ENCODE measurements at places on chromosomes 1 and 21.

DNA sequence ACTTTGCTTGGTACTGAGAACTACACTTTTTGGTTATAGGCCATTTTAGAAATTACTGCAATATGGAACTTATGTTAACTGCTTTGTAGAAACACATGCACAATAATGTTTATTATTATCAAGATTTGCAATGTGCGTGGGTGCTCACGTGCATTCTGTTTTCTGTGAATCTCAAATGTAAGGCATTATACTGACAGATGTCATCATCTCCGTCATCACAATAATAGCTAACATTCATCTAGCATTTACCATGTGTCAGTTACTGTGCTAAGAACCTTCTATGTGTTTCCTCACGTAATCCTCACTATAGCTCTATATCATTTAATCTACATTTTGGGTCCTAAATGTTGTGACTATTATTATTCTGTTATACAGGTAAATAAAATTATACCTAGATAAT lies 1214.8 kb upstream of the ADGRL4 start:
- no peak for DNase-seq

DNA sequence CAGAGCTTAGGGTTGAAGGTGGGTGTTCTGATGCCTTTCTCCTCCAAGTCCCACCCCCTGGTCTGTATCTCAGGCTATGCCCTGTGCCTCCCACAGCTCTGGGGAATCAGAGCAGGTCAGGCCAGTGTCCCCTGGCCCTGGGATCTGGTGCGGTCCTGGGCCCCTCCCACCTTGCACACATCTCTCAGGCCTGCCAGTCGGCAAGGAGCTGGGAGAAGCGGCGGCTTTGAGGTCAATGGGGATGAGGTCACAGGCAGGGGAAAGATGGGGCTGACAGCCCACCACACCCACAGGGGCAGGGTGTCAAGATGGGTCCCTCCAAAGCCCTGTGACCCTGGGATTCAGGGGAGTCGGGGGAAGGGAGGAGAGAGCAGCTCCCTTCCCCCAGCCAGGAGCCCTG lies 65.4 kb upstream of the CASZ1 start:
- DNase-seq: no peak

- DNase-seq: no peak
Measured at GRCh38 chr1:169999331-169999741, 75.2 kb downstream of the KIFAP3 start.

DNA sequence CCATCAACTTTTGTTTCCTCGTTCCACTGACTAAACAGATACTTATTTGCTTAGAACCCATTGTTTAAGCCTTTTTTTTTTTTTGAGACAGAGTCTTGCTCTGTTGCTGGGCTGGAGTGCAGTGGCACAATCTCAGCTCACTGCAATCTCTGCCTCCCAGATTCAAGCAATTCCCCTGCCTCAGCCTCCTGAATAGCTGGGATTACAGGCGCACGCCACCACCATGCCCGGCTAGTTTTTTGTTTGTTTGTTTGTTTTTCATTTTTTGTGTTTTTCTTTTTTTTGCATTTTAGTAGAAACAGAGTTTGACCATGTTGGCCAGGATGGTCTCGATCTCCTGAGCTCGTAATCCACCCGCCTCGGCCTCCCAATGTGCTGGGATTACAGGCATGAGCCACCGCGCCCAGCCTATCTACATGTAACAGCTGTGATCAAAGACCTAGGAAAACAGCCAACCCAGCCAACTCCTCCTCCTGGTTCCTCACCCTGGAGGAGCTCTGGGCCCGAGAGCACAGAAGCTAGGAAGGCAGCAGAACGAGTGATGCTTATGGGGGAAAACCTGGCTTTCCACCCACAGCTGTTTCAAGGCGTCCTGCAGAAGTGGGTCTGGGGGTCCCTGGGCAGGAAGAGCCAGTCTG lies 32.9 kb downstream of the KCNN3 start:
- peak; percentile 90 for DNase-seq

- DNase-seq: no peak
Measured at GRCh38 chr1:55828044-55828443, 612.9 kb upstream of the USP24 start.

- DNase-seq: no peak
Measured at GRCh38 chr1:185404291-185404690, 87.2 kb upstream of the IVNS1ABP start.

GRCh38 chr21:29224006-29224405 lies 74.7 kb upstream of the BACH1 start:
- DNase-seq: no peak

DNA sequence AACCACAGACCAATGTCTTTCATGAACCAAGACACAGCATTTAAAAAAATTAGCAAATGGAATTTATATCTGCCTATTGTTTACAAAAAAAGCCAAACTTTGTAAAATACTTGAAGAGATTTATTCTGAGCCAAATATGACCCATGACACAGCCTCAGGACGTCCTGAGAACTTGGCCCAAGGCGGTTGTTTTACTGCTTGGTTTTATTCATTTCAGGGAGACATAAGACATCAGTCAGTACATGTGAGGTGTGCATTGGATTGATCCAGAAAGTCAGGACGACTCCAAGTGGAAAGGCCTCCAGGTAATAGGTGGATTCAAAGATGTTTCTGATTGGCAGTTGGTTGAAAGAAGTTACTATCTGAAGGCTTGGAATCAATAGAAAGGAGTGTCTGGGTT lies 1.4 kb upstream of the POFUT2 start:
- DNase-seq: no peak

DNA sequence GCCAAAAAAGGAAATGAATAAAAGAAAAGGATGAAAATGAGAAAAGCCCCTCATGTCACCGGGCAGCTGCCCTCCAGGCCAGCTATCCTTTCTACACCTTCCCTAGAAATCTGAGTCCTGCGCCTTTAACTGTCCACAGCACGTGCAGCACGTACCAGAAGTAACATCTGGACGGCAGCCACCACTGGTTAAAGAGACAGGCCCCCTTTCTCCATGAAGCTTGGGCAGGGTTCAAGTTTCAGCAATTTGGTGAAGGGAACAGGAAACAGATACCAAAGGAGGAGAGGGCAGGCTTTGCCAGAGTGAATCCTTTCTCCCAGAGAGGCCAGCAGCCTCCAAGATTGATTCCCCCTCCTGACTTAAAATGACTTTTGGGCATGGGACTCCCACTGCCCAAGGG lies 3.6 kb upstream of the KIAA2013 start:
- peak; percentile 11 for DNase-seq

- no peak for DNase-seq
Measured at GRCh38 chr1:208499026-208499425, 254.8 kb upstream of the PLXNA2 start.

GRCh38 chr1:19421365-19421764 lies 64.0 kb downstream of the CAPZB start:
- no peak for DNase-seq

DNA sequence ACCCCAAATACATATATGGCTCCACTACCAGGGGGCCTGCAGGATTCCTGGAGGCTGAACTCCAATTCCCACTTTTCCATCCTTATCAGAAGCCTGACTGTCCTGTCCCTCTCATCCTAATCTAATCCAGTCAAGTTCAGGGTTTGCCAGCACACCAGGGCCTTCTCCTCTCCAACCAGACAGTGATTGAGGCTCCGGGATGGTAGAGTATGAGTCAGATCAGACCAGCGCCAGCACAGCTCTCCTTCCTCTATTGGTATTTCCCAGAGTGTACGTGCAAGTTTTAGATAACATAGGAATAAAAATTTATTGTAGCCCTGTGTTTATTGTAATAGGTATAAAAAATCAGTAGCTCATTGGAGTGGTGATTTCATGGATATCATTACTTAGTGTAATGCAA lies 24.5 kb upstream of the RCSD1 start:
- DNase-seq: no peak

GRCh38 chr1:93344484-93344883 lies 1.2 kb upstream of the DR1 start:
- DNase-seq: no peak

DNA sequence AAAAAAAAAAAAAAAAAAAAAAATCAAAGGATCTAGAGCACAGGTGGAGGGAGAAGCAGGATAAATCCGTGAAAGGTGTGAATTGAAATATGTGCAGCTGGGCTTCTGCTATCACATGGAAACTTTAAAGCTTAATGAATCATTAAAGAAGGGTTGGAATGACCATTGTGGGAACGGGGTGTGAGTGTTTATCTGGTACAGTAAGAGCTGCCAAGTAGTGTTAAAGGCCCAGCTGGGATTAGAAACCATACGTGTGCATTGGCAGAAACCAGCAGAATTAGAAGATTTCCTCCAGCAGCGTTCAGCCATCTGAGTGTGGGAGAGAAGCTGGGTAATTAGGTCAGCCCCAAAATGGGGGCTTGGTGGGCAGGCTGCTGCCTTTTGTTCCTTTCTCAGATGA lies 13.5 kb downstream of the FALEC start:
- no peak for DNase-seq

- DNase-seq: no peak
Measured at GRCh38 chr1:16006010-16006409, 2.0 kb downstream of the SRARP start.

DNA sequence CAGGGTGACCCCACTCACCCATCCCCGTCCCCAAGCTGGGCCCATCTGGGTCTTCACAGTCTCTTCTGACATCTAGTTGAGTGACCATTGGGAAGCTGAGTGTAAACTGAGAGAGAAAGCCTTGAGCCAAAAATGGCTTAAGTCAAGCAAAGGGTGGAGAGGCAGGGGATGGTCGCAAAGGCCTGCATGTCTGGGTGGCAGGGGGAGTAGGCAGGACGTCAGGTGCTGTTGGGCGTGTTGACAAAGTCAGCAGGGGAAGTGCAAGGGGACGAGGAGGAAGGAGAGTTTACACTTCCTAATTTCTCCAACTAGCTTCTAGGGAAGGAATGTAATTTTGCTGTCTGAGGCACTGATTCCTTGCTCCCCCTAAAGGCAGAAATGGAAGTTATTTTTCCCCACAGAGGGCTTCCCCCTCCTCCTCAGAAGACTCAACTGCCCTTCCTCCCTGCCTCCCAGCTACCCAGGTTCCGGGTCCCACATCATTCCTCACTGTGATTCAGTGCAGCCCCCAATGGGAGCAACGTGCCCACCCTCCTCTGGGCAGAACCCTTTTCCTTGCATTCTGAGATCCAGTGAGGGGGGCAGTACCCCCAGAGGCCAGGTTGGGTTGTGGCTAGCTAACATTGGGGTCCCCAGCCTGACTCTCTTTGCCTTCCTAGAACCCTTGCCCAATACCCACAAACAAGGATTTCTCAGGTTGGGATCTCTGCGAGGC lies 1.2 kb upstream of the ADORA1 start:
- no peak for DNase-seq

- no peak for DNase-seq
Measured at GRCh38 chr1:56034222-56034621, 545.1 kb downstream of the PLPP3 start.

DNA sequence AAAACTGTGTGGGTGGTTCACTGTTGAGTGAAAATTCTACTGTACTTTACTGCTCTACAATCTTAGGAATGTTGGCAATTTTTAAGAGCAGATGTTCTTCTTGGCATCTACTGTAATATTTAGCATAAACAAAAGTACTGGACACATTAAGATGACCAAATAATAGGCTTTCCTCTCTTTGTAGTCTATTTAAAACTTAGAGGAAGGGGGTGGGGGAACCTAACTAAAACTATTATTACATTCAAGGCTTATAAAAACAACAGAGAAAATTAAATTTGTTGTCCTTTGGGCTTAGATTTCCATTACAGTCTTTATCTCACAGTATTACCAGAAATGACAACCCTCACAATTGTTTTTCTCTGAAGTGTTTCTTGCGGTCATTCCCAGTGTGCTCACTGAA lies 181.2 kb downstream of the PLPPR4 start:
- no peak for DNase-seq

GRCh38 chr21:42560517-42561179 lies 47.0 kb downstream of the SLC37A1 start:
- DNase-seq: peak; percentile 70

GRCh38 chr1:59732214-59732955 lies 82.4 kb upstream of the HOOK1 start:
- no peak for DNase-seq

DNA sequence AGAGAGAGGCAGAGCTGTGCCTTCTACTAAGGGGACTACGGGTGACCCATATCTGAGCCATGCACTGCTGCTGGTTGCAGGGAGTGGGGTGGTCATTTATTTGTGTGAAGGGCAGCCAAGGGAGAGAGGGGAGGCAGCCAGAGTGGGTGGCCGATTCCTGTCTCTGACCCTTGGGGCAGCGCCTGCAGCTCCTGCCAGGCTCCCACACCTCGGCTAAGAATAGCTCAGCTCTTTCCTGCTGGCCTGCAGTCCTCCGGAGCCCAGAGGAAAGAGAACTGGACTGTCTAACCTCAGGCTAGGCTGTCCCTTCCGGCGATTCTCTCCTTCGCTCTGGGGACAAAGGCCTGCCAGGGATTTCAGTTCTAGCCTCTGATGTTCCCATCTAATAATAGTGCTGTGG lies 11.6 kb upstream of the CD34 start:
- no peak for DNase-seq

DNA sequence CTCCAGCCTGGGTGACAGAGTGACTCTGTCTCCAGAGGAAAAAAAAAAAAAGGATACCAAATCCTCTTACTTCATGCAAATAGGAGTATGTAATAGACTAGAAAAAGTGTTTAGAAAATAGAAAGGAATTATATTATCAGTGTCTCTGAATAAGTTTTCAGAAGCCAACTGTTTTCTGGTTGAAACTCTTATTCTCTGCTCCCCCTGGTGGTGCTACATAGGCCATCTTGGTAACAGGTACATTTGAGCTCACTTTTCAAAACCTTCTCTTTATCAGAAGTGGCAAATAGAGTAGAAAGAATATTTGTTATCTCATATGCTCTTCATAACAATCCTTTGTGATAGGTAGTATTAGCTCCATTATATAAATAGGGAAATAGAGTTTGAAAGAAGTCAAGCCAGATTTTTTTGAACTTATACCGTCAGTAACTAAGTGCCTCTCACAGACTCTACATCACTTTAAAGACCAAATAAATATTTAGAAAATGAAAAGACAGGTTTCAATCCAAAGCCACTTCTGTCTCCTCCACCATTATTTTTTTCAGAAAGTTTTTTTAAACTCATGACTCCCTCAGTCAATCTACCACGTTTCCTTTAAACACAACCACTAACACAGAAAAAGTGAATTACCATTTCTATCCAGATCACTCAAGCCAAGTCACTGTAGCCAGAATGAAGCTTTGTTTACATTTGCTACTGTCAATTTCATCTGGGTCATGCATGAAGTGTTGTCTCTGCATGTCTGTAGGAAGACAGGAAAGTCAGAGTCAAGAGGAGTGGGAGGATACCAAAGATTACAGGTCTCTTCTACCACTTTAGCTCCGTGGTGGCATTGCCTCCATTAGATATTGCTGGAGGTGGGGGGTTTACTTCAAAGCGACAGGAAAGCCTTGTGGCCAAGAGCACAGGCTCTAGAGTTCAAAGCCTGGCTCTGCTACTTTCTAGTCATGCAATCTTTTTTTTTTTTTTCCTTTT lies 45.6 kb downstream of the IL23R start:
- DNase-seq: peak; percentile 3
